ENCODE measurements at places on chromosomes 1 and 21. TPM values are rescaled to one million over a fixed set of nuclear protein-coding genes. Genes with fewer than 3 reads are reported as not detected.

RNU1-3 gene
- not detected for total RNA-seq

NKAIN1 gene
- total RNA-seq = 5.1 TPM

C1QC gene
- total RNA-seq = not detected

AMIGO1 gene
- 2.6 TPM for total RNA-seq

CNKSR1 gene
- total RNA-seq = 0.27 TPM

CLDN17 gene
- not detected for total RNA-seq

NR5A2 gene
- 2.2 TPM for total RNA-seq

FAM72B gene
- 9.5 TPM for total RNA-seq

PTPN22 gene
- not detected for total RNA-seq

LCE1C gene
- total RNA-seq = not detected

SLC5A9 gene
- total RNA-seq = 0.74 TPM

BGLAP gene
- not detected for total RNA-seq

TPTE gene
- total RNA-seq = 0.26 TPM

TRIM67 gene
- total RNA-seq = 0.03 TPM

NCF2 gene
- total RNA-seq = not detected

SELP gene
- total RNA-seq = not detected

LCE1F gene
- total RNA-seq = not detected

ST6GALNAC3 gene
- total RNA-seq = 70.7 TPM

ARHGEF2 gene
- 101 TPM for total RNA-seq

SPATA46 gene
- total RNA-seq = not detected

OPRD1 gene
- total RNA-seq = not detected

B3GALT5 gene
- not detected for total RNA-seq

SAMSN1 gene
- not detected for total RNA-seq

EFCAB14 gene
- 60.9 TPM for total RNA-seq

RHD gene
- total RNA-seq = 1.2 TPM

OR2L5 gene
- total RNA-seq = not detected

ATAD3C gene
- 0.05 TPM for total RNA-seq

RHBDL2 gene
- total RNA-seq = not detected

NUF2 gene
- 28.7 TPM for total RNA-seq

DRAXIN gene
- 0.03 TPM for total RNA-seq

CCDC17 gene
- total RNA-seq = 0.48 TPM

ZNF648 gene
- 1.1 TPM for total RNA-seq

LIN28A gene
- total RNA-seq = not detected

NR1I3 gene
- not detected for total RNA-seq

SUSD4 gene
- not detected for total RNA-seq

PLA2G2E gene
- not detected for total RNA-seq

KRTAP7-1 gene
- not detected for total RNA-seq

PAQR7 gene
- total RNA-seq = 4.2 TPM

CCDC190 gene
- not detected for total RNA-seq

TAL1 gene
- total RNA-seq = 0.13 TPM

GABRD gene
- 0.16 TPM for total RNA-seq

ZBED6 gene
- 10.3 TPM for total RNA-seq

Measured in SK-MEL-5 (cell line).